NCI-H187 treated with DMSO at 0.1 percent for 48 hours (cell line): ENCODE measurements at places on chromosomes 6 and 20.

DNA sequence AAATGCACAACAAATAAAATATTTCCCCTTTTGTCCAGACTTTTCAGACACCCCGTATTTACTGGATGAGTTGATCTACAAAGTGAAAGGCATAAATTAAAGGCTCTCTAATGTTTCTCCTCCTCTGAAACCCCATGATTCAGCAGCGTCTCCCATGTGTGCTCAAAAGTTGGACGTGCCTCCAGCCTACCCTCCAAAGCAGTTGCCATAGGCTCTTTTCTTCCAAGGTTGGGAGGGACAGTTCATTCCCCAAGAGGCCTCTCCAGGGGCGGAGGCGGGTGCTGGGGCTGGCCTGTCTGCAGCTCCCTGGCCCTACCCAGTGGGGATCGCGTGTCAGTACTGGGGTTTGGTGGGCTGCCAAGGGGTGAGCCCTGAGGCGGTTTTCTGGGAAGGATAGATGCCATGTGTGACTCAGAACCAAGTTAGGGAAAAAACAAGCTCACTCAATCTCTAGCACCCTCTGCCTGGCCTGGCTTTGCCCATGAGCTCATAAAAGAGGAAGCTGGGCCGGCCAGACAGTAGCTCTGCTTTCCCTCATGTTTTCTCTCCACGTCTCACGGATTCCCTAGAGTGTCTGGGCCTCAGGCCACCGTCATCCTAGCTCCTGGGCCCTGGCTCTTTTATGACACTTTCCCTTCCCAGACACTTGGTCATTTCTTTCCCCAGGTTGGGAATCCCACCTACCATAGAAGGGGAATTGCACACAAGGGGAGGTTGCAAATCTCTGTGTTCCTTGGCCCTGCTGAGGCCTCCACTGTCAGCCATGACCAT is 8.0 kb upstream of the IER3 start:
- no peak for DNase-seq

GRCh38 chr6:40845553-40845952 is 193.5 kb downstream of the UNC5CL start:
- no peak for DNase-seq

DNA sequence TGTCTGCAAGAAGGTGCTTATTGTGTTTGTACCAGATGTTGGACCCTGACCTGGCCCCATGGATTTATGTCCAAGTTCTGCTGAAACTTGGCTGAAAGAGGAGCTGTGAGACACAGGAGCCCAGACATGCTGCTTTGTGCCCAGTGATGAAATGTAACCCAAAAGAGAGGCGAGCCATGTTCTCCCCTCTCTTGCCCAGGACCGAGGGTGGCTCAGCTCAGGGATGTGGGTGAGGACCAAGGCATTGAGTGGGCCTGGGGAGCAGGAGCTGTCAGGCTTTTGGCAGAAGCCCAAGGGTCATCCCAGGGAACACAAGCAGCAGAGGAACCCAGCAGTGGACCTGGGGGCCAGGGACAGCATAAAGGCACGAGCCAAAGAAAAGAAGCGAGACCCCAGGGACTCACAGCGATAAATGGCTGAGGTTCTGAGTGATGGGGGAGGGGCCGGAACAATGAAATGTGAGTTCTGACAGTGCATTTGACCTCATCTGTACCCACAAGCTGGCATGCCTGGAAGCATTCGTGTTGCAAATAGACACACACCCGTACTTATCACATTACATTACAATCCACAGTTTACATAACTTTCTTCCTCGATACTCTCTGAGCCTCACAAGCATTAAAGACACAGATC is 363.4 kb upstream of the JARID2 start:
- no peak for DNase-seq

DNA sequence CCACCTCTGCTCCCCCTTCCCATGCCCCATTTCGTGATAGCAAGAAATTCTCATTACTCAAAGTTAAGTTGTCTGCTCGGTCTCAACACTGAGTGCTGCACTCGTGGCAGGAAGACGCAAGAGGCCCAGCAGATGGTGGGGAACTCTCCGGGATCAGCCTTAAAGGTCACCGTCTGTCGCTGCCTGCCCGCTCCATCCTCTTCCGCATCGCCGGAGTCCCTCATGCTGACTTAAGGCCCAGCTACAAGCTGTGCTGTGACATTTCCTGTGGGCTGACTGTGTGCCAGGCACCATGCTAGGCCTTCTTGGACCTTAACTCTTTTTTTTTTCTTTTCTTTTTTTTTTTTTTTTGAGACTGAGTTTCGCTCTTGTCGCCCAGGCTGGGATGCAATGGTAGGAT is 17.8 kb downstream of the GRM4 start:
- no peak for DNase-seq
